Fibroblast of lung (primary cell): ENCODE measurements at places on chromosomes 6 and 20. TPM values are rescaled to one million over a fixed set of nuclear protein-coding genes. Genes with fewer than 3 reads are reported as not detected.

The LY6G6C gene
- total RNA-seq = not detected in 2 replicates

The MLIP gene
- not detected in 2 replicates for total RNA-seq

The PAQR8 gene
- total RNA-seq = 5.1 and 6.1 TPM in 2 replicates

The NNAT gene
- 0.26 and 0.83 TPM in 2 replicates for total RNA-seq

The FAM217A gene
- total RNA-seq = not detected in 2 replicates

The MYL9 gene
- total RNA-seq = 9.2 and 25.4 TPM in 2 replicates

The HSF2 gene
- total RNA-seq = 24.9 and 31.5 TPM in 2 replicates

The GDAP1L1 gene
- total RNA-seq = not detected in 2 replicates

The SPATA25 gene
- total RNA-seq = 1.5 and 3.6 TPM in 2 replicates

The RBPJL gene
- not detected in 2 replicates for total RNA-seq

The ZBTB46 gene
- 2.8 and 4.5 TPM in 2 replicates for total RNA-seq

The KCNB1 gene
- under 0.01 TPM in 2 replicates for total RNA-seq

The GPX5 gene
- not detected in 2 replicates for total RNA-seq

The RIMS4 gene
- total RNA-seq = under 0.01 TPM in 2 replicates

The CLPSL2 gene
- not detected in 2 replicates for total RNA-seq

The GABRR1 gene
- not detected in 2 replicates for total RNA-seq

The DSN1 gene
- 4.6 and 8.3 TPM in 2 replicates for total RNA-seq

The UNC5CL gene
- 0.17 and 0.26 TPM in 2 replicates for total RNA-seq
